ENCODE measurements at places on chromosomes 3 and 15.
A peak's percentile ranks its signal among the peaks of the same experiment; 100 is the strongest.

- DNase-seq, result no peak
These were observed 141.0 kb downstream of the NSMCE3 start for GRCh38 chr15:29128671-29129070.

GRCh38 chr15:52308446-52309153 lies 13.0 kb upstream of the MYO5C start:
- no peak for DNase-seq

DNA sequence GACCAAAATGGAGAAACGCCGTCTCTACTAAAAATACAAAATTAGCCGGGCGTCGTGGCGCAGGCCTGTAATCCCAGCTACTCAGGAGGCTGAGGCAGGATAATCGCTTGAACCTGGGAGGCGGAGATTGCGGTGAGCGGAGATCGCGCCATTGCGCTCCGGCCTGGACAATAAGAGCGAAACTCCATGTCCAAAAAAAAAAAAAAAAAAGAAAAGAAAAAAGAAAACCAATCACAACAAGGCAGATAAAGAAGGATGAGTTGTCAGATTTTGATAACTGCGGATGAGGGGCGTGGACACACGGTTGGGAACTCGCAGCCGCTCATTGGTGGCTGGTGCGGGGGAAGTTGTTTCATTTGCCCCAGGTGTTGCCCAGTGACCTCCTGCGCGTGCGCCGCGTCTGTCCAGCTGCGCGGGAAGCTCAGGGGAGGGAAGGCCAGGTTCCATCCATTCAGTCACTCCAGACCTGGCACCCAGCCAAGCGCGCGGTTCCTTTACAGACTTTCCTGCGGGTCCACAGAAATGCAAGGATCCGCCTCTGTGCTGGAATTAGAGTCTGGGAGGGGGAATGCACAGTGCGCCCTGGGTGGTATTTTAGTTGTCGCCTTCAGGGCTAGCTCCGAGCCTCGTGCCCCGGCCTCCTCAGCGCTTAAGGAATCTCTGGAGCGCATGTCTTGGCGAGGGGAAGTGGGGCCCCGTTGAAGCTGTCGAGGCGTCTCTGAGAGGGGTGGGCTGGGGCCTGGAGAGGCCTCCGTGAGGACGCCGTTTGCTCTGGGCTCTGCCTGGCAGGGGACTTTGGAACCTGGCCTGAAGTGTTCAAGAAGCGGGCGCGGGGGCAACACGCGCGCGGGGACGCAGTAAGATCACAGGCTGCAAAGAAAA lies 708 bp upstream of the GCHFR start:
- DNase-seq, result peak; percentile 47

GRCh38 chr15:37921527-37922385 lies 12.7 kb upstream of the TMCO5A start:
- DNase-seq, result no peak

DNA sequence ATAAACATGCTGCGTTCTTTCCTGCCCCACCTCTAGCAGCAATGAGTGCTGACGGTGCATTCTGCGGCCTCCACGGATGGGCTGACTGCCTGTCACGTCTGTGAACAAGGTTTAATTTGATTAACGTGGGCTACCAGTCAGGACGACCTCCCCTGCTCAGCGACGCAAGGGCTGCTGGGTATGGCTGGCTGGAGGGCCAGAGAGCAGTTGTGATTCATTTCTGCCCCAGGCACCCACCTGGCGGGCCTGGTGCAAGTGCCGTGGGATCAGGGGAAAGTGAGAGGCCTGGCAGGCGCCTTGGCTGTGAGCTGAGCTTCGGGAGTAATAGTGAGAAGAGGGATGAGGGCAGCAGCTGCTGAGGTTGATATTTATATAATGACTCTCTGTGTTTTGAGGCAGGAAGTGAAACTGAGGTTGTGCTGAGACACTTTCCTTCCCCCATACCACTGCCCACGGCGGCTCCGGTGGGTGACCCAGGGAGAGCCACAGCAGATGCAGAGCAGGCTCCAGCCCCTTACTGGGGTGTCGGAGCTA lies 190.4 kb upstream of the BCL6 start:
- DNase-seq, result peak; percentile 6

DNA sequence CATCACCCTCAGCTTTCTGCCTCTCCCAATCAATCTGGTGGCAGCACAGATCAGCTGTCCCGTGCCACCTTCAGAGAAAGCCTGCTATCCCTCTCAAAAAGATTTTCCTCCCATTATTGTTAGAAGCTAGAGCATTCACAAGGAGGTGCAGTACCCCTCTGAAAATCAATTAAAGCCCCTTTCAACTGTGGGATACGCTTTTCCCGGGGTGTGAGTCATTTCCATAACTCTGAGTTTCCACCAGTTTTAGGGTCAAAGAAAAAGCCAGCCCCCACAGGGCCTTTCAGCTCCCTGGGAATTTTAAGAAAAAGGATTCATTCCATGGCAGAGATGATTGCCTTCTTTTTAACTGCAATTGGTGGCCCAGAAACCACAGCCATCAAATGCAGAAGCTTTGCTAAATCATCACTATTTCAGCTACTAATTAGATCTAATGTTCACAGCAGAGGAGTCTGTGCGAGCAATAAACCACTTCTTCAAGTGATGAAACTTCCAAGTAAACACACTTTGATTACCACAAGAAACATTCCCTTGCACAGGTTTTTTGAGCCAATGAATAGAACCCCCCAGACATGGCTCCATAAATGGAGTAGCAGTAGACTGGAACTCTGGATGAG lies 270.0 kb upstream of the TPRG1 start:
- DNase-seq, result no peak

Data from stimulated activated CD4-positive, alpha-beta T cell treated with anti-CD3 and anti-CD28 coated beads, Interleukin-4, amount 100 ng/mL, for 1 hour (primary cell).